ENCODE measurements at places on chromosomes 2 and 18. TPM values are rescaled to one million over a fixed set of nuclear protein-coding genes. Genes with fewer than 3 reads are reported as not detected.

- peaks cover 32% of the 10 kb centered on the region for H3K27me3 ChIP-seq
- no peak overlapping the region for H3K27ac ChIP-seq
- no peak overlapping the region for H3K4me3 ChIP-seq
- no peak for DNase-seq
- no peaks in the 10 kb centered on the region for H3K36me3 ChIP-seq
Observed at GRCh38 chr18:31500051-31500688, 2.2 kb downstream of the DSG2 start.

DNA sequence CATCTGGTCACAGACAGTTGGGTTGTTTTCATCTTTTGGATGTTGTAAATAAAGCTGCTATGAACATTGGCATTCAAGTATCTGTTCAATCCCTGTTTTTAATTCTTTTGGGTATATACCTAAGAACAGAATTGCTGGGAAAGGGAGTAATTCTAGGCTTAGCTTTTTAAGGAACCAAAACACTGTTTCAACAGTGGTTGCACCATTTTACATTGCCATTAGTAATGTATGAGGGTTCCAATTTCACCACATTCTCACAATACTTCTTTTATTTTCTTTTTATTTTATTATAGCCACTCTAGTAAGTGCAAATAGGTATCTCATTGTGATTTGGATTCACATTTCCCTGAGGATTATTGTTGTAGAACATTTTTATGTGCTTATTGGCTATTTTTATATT is 108.9 kb upstream of the GLS start:
- H3K27me3 ChIP-seq: peaks cover 4% of the 10 kb centered on the region
- no peak for DNase-seq
- H3K4me1 ChIP-seq: no peaks in the 10 kb centered on the region
- no peak overlapping the region for H3K27ac ChIP-seq

The RESP18 gene
- total RNA-seq: not detected

- H3K27me3 ChIP-seq: no peaks in the 10 kb centered on the region
- H3K4me3 ChIP-seq: no peak overlapping the region
- H3K36me3 ChIP-seq: no peaks in the 10 kb centered on the region
- DNase-seq: no peak
- H3K27ac ChIP-seq: no peak overlapping the region
Observed at GRCh38 chr18:26941584-26941983, 76.1 kb upstream of the AQP4 start.

The KRTCAP3 gene
- 6.4 TPM for total RNA-seq

DNA sequence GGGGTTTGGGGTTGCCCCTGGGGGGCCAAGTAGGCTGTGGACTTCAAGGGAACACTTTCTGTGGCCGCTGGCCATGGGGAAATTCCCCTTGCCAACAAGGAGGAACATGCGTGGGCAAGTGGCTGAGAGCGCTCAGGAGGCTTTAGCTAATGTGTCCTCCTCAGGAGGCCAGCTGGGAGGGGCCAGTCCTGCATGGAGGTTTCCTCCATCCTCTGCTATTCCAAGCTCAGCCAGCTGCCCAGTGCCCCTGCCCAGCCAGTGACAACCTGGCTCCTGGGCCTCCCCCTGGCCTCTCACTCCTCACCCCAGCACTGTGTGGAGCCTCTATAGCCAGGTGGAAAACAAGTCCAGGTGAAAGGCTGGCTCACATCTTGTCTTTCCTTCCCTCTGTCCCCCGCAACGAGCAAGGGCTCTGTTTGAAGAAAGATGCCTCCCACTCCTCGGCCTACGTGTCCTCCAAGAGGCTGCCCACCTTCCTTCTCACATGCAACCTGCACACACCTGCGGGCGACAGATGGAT is 64.4 kb upstream of the DAPL1 start:
- DNase-seq: no peak
- H3K27me3 ChIP-seq: peaks cover 8% of the 10 kb centered on the region
- no peak overlapping the region for H3K4me3 ChIP-seq
- H3K4me1 ChIP-seq: no peaks in the 10 kb centered on the region
- H3K27ac ChIP-seq: no peak overlapping the region
- H3K36me3 ChIP-seq: no peaks in the 10 kb centered on the region

The OLA1 gene
- total RNA-seq: 83.1 TPM

Data from activated CD8-positive, alpha-beta memory T cell treated with anti-CD3 and anti-CD28 coated beads, Interleukin-2, amount 10 ng/mL, durations not matched to agents 7 days and 5 days (primary cell).